CD4-positive, CD25-positive, alpha-beta regulatory T cell (primary cell): ENCODE measurements at places on chromosomes 1 and 21.

DNA sequence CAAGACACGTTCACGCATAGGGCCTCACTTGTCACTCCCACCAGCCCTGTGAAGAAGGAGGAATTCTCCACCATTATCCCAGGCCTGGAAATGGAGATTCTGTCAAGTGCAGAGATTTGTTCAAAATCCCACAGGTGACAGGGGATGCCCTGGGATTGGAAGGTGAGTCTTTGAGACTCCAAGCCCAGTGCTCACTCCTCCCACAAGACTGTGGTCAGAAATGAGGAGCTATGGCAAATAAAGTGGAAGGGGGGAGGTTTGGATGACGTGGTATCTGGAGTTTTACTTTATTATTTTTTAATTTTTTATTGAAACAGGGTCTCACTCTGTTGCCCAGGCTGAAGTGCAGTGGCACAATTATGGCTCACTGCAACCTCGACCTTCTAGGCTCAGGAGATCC is 12.8 kb upstream of the FOXO6 start:
- DNase-seq = no peak

- DNase-seq = no peak
Observed at GRCh38 chr1:21673277-21673780, 4.2 kb upstream of the RAP1GAP start.

GRCh38 chr1:36710951-36711350 is 228.2 kb upstream of the CSF3R start:
- no peak for DNase-seq

GRCh38 chr1:53110370-53111072 is 31.9 kb downstream of the SLC1A7 start:
- no peak for DNase-seq

GRCh38 chr21:15468368-15468767 is 261.4 kb upstream of the USP25 start:
- no peak for DNase-seq

GRCh38 chr1:81407000-81407821 is 393.5 kb upstream of the ADGRL2 start:
- DNase-seq = no peak

- peak; percentile 67 for DNase-seq
Observed at GRCh38 chr1:179883745-179884138, 1.7 kb downstream of the TOR1AIP1 start.

DNA sequence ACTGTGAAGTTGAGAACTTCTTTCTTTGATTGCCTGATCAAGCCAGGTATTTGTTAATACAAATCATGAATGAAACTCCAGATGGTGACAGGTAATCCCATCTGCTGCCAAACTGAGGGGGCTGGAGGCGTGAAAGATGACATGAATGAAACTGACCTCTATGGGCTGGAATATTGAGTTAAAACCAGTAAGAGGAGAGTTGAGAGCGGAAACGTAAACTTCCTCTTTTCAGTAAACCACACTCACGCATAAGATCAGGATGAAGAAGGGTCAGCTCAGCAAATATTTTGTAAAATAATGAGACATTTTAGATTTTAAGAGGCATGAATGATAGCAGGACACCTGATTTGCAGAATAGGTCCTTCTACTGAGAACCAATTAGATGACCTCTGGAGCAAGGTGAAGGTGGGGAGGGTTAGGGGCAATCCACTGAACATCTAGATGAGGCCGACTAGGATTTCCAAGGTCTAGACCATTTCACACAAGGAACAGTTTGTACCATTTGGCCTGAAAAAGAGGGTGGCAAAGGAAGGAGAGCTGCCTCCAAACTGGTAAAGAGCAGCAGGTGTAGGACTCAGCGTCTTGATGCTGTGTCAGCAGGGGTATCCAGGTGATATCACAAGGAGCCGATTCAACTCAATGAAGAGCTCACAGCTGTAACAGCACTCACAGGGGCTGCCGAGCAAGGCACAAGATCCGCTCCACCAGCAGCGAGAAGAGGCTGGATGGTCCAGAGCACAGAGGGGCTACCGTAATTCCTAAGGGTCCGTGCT is 132.6 kb downstream of the NTPCR start:
- DNase-seq = no peak

DNA sequence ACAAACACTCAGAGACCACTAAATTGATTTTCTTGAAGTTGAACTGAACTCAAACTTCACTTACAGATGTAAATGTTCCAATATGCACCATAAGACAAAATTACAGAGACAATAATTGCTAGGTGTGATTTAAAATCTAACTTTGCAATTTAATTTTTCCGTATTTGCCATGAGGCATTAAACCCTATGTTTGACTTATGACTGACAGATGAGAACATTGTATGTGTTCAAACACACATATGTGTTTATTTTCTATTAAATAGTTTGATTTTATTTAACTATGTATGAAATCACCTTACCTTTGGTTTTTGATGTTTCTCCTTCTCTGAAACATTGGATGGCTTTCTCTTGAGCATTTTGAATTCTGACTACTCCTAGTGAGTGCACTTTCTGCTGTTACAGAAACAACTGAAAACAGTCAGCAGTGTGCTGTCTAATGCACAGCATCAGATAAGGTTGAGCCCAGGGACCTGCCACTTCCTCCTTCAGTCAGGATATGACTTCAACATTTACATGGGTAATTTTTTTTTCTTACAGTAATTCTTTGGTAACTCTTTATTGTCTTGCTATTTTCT is at the start of gene SAMSN1:
TSS of gene SAMSN1 (minus strand) at position 410 of the 575 bp plus-strand sequence. CDS start at position 356, 54 bp downstream.
- peak; percentile 84 for DNase-seq

DNA sequence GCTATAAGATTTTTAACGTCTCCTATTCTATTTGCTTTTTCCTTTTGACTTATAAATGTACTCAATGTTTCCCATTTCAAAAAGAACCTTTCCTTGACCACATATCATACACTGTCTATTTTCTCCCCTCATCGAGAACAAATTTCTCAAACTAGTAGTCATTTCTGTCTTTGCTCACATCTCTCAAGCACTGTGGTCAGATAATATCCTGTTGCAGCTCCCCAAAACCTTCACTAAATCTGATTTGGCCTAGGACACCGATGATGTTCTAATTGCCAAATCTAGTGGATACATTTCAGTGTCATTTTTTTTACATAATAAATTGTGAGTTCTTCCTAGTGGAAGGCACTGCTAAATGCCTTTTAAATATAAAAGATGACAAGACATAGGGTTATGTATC is 19.4 kb downstream of the CXADR start:
- DNase-seq = no peak

GRCh38 chr1:3290915-3291314 is 163.6 kb upstream of the ARHGEF16 start:
- DNase-seq = no peak

DNA sequence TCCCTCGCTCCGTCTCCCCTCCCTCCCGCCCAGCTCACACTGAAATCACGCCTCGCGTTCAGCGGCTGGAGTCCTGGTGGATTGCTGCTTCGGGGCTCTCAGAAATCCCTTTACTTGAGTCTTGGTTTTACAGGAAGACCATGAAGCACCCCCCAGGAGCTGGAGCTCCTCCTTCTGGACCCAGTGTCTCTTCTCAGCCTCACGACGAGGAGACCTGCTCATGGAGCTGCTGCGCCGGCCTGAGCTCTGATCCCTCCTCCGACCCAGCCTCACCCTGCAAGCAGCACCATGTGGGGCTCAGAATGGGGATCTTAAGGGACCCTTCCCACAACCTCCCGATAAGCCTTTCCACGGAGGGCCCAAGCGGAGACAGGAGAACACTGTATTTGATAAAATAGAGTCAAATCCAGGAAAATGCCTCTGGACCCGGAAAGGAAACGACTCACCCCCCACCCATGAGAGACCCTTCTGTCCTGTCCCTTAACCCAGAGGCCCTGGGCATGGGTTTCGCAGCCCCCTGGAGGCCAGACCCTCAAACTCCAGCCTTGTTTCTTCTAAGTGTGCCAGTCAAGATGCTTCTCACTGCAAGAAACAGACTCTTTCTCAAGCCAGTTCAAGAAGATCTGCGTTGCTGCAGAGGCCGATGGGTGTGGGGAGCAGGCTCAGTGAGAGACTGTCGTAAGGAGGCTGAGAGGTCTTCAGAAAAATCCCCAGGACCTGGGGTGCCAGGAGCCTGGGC is 26.1 kb downstream of the PDE9A start:
- DNase-seq = no peak

DNA sequence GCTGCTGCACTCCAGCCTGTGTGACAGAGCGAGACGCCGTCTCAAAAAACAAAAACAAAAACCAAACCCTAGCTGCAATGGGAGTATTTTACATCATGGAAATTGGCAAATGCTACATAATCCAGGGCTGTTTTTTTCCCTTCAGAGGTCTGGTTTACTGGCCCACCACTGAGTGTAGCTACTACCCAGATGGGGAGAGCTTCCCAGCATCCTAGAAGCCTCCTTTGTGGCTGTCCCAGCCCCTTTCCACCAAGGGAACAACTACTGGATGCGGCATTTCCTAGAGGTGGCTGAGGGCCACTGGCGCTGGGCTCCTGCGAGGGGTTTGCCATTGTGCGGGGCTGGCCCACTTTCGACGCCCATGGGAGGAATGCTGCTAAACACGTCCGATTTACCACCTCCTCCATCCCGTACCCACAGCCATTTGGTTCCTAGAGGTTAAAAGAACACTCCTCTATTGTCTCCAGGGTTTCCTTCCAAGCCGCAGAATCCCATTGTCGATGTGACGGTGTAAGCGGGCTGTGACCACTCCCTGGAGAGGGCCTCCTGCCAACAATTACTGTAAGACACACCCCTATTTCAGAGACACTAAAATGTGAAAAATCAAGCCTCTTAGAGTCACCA is 55.4 kb downstream of the RUNX3 start:
- no peak for DNase-seq

- no peak for DNase-seq
Observed at GRCh38 chr1:2060072-2060471, 9.9 kb downstream of the PRKCZ start.

DNA sequence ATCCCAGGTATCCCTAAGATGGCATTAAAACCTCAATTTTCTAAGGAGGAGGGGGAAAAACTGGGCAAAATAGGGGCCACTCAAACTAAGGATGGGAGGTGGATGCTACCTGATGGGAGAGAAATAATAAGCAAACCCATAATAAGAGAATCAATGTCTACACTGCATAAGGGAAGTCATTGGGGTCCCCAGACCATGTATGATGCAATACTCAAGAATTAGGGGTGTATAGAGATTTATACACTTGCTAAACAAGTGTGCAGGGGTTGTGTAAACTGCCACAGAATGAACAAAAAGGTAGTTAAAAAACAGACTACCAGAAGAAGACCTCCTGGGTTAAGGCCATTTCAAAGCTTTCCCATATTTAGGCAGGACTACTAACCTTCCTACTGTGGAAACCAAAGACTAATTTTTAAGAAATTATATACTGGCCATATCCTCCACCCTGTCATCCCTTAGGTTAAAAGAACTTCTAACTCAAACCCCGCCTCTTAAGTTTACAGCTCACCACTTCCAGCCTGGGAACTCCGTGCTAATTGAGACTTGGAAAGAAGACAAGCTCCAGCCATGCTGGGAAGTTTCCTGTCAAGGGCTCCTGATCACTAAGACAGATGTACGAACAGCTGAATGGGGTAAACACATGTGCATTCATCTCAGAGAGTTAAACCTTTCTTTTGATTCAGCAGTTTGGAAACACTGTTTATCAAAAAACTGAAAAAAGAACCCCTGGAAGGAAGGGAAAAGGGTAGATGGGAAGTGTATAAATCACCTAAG is 64.4 kb upstream of the TLR5 start:
- no peak for DNase-seq

- no peak for DNase-seq
Observed at GRCh38 chr1:181139631-181140061, 51.1 kb downstream of the IER5 start.

- DNase-seq = no peak
Observed at GRCh38 chr1:150514913-150515327, 632 bp upstream of the FALEC start.

- no peak for DNase-seq
Observed at GRCh38 chr1:67118191-67118590, 16.6 kb downstream of the C1orf141 start.

DNA sequence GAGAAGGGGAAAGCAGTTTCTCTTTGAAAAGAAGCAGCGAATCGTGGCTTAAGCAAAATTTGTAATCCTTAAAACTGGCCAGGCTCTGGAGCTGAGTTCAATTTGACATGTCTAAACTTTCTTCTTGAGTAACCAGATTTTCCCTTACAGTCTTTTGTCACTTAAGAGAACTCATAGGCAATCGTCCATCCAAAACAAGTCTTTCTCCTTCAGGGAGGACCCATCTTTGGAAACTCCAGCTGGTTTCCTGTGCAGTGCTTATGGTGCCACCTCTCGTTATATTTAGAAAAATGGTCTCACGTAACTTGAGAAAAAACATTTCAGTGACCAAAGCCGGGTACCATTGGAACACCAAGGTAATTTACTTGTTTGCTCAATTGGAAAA is 1.8 kb upstream of the PTTG1IP start:
- no peak for DNase-seq

DNA sequence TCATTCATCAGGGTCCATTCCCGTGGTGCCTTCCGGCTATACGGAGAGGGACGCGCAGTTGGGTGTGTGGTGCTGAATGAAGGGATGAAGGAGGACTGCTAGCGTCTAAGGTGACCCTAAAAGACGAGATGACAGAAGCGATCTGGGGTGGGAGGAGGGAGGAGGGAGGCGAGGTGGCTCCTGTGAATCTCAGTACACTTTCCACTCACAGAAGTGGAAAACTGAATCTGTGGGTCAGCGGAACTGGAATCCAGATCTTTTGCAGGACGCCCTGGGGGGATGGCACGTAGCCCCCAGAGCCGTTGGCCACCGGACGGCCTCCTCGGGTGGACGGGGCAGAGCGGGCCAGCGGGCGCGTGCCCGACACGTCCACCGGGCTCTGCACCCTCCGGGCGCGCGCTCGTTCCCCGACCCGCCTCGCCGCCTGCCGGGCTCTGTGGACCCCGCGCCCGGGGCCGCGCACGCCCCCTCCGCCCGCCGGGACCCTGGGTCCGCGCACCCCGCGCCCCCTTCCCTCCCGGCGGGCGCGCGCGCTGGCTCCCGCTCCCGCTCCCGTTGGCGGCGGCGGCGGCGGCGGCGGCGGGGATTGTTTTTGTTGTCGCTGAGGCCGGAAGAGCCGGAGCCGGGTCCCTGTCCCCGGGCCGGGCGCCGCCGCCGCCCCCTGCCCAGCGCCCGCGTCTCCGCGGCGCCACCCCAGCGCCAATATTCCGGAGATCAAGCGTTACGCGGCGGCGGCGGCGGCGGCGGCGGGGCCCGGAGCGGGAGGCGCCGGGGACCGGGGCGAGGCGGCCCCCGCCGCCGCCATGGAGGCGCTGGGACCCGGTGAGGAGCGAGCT is at the start of gene AGO4:
TSS of gene AGO4 (plus strand) at position 403 of the 836 bp plus-strand sequence. CDS start at position 804, 401 bp downstream.
- peak; percentile 25 for DNase-seq

GRCh38 chr1:26003262-26003661 is 5.4 kb upstream of the PAFAH2 start:
- DNase-seq = no peak

GRCh38 chr1:179803918-179804317 is 60.8 kb downstream of the FAM163A start:
- DNase-seq = no peak

GRCh38 chr1:204128964-204129896 is 22.6 kb downstream of the ETNK2 start:
- peak; percentile 59 for DNase-seq

DNA sequence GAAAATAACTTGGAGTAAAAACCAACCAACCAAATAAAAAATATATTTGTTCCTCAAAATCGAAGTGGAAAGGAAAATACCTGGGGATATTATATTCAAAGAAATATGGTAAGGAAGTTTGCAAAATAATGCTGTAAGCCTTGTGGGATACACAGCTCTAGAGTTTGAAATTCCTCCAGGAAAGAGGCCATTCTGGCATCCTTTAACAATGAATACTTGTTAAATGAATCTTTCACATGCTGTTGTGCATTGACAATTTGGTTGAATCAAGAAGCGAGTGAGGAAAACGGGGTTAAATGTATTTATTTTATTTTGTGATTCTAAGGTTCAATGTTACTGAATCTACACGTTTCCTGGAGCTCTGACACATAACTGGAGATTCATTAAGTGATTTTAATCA is 30.5 kb upstream of the NTNG1 start:
- DNase-seq = no peak

GRCh38 chr1:218967836-218968235 is 205.8 kb upstream of the LYPLAL1 start:
- no peak for DNase-seq
